Muscle of back (tissue), 13 donors: ENCODE measurements at places on chromosomes 12 and 14. TPM values are rescaled to one million over a fixed set of nuclear protein-coding genes. Genes with fewer than 3 reads are reported as not detected.
A peak's percentile ranks its signal among the peaks of the same experiment; 100 is the strongest.

DNA sequence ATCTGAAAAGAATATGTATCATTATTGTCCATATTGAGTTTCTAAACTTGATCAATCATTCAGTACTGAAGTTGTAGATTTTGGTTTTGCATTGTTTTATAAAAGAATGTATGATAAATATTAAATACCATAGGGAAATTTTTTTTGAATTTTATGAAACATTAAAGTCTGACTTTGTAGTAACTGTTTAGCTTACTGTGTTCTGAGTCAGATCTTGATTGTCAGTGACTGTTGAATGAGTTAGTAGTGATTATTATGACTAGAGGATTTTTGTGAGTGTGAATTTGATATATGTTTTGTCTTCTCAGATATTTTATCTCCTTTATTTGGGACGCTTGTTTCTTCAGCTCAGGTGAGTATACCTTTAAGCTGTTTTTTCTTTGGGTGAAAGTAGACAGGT lies 10.1 kb downstream of the TDP1 start:
- no peak for DNase-seq

DNA sequence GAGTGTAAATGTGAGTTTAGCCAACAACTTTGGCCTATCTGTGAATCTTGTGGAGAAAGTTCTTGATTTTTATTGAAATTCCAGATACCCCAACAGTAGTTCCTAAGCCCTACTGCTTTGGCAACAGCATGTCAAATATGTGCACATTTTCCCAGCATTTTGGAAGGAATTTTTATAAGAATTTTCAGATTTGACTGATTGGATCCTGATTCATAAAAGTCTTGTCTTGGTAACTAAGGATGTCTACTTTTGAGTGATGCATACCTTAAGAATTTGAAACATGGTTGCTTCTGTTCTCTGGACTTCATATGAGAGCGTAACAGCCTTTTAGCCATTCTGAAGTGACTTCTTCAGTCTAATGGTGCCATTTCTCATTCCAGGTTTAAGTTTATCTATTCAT lies 106.7 kb downstream of the ANO4 start:
- no peak for DNase-seq

DNA sequence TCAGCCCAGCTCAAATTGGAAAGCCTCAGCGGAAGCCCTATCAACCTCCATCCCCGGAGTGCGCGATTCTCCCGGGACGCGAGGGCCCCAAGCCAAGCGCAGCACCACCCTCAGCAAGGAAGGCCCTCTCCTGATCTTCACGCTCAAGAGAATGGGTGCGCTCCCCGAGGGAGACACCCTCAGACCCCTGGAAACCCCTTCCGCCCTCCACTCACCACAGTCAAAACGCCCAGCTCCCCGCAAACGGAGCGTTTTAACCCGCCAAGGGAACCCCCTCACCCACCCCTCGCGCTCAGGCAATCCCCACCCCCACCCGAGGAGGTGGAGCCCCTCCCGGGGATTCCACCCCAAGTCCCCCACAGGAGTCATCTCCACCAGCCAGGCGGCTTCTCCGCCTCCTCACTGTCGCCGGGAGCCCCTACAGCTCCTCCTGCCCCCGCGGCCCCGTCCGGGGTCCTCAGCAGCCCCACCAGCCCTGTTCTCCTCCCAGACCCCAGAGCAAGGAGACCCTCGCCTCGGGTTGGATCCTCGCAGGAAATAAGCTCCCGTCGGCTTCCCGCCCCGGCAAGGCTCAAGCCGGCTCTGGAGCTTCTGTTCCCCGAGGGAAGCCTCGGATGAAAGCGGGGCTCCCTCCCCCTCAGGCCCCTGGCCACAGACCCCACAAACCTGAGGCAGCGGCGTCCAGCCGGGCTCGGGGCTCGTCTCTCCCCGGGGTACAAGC lies 507 bp downstream of the BAZ2A start:
- no peak for DNase-seq

- no peak for DNase-seq
Observed at GRCh38 chr12:40727774-40728483, 35.7 kb downstream of the CNTN1 start.

GRCh38 chr14:81589381-81590065 lies 55.9 kb upstream of the SEL1L start:
- no peak for DNase-seq

- peak; percentile 83 for DNase-seq
Observed at GRCh38 chr12:39176356-39176755, 266.6 kb downstream of the KIF21A start.

GRCh38 chr14:91395466-91395865 lies 22.2 kb downstream of the CCDC88C start:
- DNase-seq = no peak

CLEC1B gene
- 0.32 TPM for polyA plus RNA-seq

DCP1B gene
- 13.2 TPM for polyA plus RNA-seq
